ENCODE measurements at places on chromosomes 3 and 15.

GRCh38 chr15:83504365-83504764 lies 57.2 kb downstream of the SH3GL3 start:
- no peak for DNase-seq

GRCh38 chr15:55407498-55408011 lies 604 bp downstream of the CCPG1 start:
- DNase-seq = no peak

GRCh38 chr3:21573291-21573690 lies 177.7 kb downstream of the ZNF385D start:
- no peak for DNase-seq

GRCh38 chr3:171356251-171356650 lies 104.0 kb downstream of the TNIK start:
- no peak for DNase-seq

DNA sequence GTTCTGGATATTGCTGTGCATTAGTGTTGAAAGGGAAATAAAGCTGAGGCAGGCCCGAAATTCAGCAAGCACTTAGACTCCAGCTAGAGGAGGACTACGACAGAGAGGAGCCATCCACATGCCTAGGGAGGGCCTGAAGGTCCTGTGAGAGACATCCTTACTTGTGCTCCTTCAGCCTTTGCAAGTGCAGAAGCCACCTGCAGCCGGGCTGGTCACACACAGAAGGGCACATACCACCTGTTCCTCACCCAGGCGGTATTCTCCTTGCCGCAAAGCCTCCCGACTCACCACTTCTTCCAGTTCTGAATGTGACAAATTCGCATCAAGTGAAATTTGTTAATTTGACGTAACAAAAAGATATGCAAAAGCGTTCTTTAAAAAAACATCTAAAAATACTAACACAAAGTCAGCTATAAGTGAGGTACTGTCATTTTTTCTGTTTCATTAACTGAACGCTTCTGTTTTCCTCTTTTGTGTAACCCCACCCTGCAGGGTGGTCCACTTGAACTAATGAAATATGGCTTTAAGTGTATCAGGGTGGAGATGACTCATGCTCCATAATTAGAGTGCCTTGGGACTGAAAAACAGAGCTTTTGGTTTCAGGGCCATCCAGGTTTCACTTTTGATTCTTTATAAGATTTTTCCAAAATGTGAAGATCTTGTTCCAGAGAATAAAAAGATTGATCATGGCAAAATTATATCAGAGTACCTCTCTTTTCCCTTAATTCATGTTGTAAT lies 467.9 kb upstream of the ATP11B start:
- DNase-seq = no peak

DNA sequence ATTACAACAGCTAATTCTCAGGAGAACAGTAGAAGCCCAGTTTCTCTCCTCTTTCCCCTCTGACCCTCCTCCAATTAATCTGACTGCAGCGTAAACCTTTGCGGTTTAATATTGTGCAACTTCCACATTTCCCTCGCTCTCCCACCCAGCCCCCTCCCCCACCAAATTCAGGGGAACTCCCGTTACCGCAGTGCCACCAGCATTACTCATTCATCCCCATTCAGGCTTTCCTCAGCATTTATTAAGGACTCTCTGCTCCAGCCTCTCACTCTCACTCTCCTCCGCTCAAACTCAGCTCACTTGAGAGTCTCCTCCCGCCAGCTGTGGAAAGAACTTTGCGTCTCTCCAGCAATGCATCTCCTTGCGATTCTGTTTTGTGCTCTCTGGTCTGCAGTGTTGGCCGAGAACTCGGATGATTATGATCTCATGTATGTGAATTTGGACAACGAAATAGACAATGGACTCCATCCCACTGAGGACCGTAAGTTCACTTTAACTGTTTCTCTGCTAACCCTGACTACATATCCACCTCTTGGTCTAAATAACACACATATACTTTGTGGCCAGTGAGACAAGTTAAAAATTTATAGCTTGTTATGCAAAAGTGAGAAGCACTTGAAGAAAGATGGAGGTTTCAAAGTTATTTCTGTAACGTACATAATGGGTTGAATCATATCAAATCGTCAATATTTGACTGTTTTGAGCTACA lies at the start of gene PTX3:
Gene PTX3 (plus strand): TSS at position 268 of the 709 bp plus-strand sequence. CDS start 84 bp downstream, at position 352.
- peak; percentile 9 for DNase-seq

GRCh38 chr3:127066635-127067034 lies 83.7 kb downstream of the PLXNA1 start:
- DNase-seq = no peak

DNA sequence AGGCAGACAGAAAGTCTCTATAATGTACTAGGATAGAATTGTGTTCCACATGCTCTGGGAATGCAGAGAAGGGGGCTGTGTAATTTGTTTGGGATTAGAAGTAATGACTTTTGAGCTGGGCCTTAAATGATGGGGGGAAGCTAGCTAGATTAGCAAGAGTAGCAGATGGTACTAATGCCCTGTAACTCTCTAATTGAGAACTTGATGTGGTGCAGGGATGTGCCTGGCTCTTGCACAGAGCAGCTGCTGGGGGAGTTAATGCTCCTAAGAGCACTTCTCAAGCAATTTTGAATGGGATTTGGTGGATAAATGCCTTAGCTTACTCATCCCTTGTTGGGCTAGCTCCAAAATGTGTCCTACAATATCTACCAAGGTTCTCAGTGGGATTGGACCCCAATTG lies 12.4 kb upstream of the SYN2 start:
- no peak for DNase-seq

DNA sequence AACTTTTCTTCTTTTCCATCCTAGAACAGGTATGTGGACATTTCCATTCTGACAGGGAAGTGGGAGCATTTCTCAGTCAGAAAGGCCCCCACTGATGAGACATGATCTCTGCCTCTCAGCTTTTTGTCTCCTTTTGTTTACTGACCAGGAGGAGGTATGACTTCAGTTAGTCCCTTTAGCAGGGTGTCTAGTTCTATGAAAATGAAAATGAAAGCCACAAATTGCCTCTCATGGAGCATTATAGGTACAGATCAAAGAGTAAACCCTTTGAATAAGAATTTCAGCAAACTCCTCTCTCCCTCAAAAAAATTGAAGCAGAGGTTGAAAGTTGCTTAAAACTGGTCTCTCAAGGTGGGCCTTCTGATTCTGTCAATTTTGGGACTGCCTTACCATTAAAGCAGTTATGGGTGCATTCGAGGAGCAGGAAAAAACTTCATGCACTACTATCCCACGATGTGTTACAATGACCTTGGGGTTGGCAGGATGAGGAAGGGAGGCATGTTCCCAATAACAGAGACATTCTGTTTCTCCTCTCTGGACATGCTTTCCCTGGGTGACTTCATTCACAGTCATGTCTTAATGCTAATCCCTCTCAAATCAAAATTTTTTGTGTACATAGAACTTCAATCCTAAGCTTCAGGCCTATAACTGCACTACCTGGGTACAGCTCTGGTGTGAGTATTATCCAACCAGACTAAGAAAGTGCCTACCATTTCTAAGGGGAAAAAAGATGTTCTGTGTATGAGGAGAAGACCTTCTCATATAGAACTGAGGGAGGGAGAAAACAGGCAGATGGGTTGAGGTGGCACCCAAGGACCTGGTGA lies 50.6 kb upstream of the TBC1D23 start:
- DNase-seq = no peak

DNA sequence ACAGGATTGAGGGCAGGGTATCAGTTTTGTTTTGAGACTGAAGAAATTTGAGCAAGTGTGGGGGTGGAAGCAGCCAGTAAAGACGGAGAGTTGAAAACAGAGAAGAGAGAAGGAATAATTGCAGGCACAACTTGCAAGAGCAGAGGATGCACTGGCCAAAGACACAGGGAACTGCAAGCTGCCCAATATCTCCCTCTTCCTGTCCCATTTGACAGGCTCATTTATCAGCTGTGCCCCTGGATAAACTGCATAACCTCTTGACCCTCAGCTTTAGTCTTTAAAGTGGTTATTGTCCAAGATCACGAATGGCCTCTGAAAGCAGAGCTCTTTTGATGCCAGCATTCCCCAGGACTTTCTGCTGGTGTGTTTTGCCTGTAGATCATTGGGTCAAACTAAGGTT lies 5.0 kb upstream of the RAMAC start:
- DNase-seq = no peak

- no peak for DNase-seq
These were observed 155.7 kb downstream of the CHDH start for GRCh38 chr3:53690521-53690920.

DNA sequence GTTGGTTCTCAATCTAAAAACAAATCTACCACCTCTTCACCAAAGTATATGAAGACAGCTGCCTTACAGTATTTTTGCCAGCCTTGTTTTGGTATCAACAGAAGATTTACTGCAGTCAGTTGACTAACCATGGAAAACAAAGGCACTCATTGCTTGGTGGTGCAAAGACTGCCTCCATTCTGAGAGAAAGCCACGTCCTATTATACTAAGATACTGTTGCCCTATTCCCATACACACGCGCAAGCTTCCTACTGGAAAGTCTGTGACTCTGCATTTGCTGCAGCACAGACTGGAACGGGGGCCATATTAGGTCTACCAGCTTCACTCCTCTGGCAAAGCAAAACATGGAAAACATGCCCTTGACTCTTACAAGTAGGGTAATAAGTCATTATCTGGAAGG lies 18.0 kb downstream of the MTMR10 start:
- no peak for DNase-seq

Measured in activated CD4-positive, alpha-beta T cell treated with anti-CD3 and anti-CD28 coated beads, Interleukin-2, amount 50 U/mL, for 48 hours (primary cell).